Right lung (tissue), 10 donors: ENCODE measurements at places on chromosomes 1 and 21. TPM values are rescaled to one million over a fixed set of nuclear protein-coding genes. Genes with fewer than 3 reads are reported as not detected.

Gene CD52
- polyA plus RNA-seq, result 4.6 TPM

Gene RIPPLY3
- 2.0 TPM for polyA plus RNA-seq

Gene NES
- polyA plus RNA-seq, result 79.2 TPM

Gene MTARC1
- 18.9 TPM for polyA plus RNA-seq

Gene SOAT1
- polyA plus RNA-seq, result 32.9 TPM

Gene NBPF14
- 18.7 TPM for polyA plus RNA-seq

Gene FAM229A
- 14.0 TPM for polyA plus RNA-seq

Gene S100A10
- 451 TPM for polyA plus RNA-seq

Gene PACC1
- 8.5 TPM for polyA plus RNA-seq

GRCh38 chr1:146036241-146036964 lies 14.9 kb upstream of the HJV start:
- no peak for DNase-seq

GRCh38 chr1:240515505-240515904 lies 96.5 kb downstream of the GREM2 start:
- no peak for DNase-seq

DNA sequence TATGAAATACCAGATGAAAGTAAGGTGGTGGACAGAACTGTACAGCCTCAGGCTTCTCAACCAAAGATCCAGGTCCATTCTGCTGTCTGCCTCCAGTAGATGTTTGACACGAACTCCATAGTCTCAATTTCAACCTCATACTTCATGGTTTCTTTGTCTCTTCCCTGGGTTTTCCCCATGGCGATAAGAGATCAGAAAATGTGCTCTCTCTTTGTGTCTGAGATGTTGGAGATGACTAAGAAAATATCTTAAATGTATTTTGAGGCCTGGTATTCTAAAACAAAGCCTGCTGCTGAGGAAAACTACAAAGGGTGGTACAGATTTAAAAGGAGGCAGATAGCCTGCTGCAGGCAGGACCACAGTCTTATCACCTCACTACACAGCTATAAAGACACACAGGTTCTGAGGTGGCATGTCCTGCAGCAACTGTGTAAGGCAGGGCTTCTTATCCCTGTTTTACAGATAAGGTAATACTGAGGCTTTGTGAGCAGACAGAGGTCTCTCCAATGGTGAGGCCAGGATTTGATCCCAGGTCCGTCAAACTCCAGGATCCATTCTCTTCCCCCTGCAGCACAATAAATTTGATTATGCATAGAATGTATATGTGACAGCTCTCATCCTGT lies 40.0 kb upstream of the CACNA1E start:
- DNase-seq, result no peak

GRCh38 chr1:156336242-156336641 lies 1.9 kb downstream of the CCT3 start:
- no peak for DNase-seq

DNA sequence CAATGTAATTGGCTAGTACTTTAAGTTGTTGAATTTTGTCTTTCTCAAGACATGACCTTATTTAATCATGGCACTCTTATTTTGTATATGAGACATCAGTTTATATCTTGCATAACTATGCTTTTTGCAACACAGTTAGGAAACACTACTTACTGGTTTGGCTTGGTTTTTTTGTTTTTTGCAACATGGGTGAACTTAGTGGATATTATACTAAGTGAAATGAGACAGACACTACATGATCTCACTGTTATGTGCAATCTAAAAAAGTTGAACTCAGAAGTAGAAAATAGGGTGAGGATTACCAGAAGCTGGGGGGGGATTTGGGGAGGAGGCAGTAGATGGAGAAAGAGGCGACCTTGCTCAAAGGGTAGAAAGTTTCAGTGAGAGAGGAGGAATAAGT lies 132.1 kb downstream of the PLA2G4A start:
- no peak for DNase-seq

DNA sequence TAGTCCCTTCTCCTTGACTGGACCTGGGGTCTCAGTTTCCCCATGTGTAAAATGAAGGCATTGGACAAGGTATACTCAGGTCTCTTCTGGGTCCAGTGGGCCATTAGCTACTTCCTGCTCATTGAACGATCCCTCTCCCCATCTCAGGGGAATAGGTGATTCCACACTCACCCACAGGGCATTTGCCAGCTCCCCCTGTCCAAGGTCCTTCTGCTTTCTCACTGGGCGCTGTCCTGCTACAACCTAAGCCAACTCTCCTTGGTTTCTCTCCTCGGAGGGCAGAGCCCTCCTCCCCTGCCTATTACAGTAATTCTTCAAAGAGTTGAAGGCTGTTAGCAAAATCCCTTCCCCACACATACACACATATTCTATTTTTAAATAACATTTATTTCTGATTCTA lies 16.6 kb downstream of the DISP3 start:
- DNase-seq, result no peak

- DNase-seq, result no peak
Observed at GRCh38 chr1:85413169-85413568, 51.8 kb downstream of the DDAH1 start.

DNA sequence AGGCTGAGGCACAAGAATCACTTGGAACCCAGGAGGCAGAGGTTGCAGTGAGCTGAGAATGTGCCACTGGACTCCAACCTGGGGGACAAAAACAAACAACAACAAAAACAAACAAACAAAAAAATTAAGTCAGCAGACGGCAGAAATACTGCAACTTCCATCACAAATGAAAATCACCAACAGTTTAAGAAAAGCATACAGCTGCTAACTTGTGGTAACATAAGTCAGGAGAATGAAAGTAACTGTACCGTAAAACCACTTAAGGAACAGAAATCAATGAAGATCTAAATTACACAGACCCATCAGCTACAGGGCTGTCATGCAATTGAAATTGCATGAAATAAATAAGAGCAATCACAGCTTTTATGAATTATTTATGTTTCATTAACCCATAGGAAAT lies 25.0 kb downstream of the MCOLN2 start:
- DNase-seq, result no peak

DNA sequence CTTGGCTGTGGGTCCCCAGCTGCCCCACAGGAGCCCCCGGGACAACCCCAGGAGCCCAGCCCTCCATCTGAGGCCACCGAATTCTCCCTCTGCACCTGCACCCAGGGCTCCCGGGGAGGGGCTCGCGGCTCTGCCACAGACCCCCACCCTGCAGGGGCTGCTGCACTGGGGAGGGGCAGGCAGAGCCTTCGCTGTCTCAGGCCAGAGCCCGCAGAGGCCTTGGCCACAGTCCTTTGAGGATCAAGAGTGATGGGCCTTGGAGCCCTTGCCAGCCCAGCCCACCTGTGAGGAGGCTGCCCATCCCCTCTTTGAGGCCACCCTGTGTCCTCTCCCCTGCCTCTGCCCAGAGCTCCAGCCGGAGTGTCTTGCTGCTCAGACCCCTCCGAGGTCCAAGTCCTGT lies 6.5 kb downstream of the PERM1 start:
- no peak for DNase-seq

DNA sequence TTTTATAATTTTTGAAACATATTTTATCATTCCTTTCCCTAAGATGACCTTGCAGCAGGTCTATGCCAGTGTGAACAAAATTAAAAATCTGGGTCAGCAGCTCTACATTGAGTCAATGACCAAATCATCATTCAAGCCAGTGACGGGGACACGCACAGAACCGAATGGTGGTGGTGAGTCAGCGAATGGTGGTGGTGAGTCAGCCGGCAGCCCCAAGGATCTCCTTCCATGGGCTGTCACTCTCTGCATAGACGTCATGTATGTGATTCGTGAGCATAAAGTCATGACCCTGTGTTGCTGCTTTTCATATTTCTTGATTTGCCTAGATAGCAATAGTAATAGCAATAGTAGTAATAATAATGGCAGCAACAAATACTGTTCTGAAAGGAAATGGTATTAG lies 26.3 kb downstream of the PER3 start:
- DNase-seq, result no peak

- DNase-seq, result no peak
Observed at GRCh38 chr1:180178511-180179161, 24.0 kb downstream of the QSOX1 start.

GRCh38 chr1:85734931-85735330 lies 26.7 kb upstream of the ZNHIT6 start:
- DNase-seq, result no peak

DNA sequence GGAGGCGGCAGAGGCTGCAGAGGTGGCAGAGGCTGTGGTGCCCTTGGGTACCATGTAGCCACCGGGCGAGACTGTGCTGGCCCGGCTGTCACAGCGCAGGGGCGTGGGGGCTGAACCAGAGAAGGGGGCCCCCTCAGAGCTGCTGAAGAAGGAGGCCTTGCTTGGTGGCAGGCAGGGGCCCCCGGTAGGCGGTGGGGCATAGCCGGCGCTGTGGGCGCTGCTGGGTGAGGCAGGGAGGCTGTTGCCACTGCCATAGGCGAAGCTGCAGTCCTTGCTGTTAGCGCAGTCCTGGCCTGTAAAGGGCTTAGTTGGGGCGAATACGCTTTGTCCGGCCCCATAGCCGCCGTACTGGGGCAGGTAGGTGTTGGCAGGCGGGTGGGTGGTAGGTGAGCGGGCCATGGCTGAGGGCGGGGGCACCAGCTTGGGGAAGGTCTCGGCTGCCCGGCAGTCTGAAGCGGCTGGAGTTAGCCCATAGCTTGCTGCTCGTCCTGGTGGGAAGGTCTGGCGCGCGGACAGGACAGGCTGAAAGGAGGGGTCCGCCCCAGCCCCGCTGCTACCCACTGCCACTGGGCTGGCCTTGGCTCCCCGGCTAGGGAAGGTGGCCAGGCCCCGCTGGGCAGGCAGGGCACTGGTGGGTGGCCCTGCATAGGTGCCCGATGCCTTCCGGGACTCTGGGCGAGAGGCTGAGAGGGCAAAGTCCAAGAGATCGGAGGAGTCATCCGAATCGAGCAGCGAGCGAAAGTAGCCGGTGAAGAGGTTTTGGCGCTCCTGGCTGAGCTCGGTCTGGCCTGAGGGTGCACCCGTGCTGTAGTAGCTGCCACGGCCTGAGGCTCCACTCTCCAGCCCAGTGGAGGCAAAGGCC lies 54.9 kb downstream of the AHDC1 start:
- DNase-seq, result no peak

DNA sequence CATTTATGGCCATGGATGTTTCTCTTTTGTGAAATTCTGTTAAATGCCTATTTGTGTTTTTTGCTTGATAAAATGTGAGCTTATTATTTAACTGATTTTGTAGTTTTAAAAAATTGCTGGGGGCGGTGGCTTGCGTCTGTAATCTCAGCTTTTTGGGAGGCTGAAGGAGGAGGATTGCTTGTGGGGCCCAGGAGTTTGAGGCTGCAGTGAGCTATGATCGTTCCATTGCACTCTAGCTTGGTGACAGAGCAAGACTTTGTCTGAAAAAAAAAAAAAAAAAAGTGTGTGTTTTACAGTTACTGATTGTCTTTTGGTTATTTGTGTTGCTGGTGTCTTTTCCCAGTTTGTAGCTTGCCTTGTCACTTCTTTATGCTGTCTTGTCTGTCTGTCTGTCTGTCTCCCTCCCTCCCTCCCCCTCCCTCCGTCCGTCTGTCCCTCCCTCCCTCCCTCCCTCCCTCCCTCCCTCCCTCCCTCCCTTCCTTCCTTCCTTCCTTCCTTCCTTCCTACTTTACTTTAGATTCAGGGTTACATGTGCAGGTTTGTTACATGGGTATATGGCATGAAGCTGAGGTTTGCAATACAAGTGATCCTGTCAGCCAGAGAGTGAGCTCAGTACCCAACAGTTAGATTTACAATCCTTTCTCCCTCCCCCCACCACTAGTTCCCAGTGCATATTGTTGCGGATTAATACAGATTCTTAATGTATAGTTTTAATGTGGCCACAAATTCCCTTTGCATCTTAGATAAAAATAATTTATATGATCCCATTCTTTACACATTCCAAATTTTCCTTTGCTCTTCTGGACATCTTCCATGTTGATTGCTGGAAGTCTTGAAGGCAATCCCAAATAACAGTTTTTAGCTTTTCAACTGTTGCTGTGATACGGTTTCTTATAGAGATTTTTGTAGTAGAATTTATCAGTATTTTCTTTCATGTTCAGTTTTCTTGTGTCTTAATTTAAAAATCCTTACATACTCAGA lies 25.1 kb downstream of the PTBP2 start:
- DNase-seq, result no peak

GRCh38 chr1:101820071-101820470 lies 176.7 kb downstream of the OLFM3 start:
- DNase-seq, result peak; percentile 15

DNA sequence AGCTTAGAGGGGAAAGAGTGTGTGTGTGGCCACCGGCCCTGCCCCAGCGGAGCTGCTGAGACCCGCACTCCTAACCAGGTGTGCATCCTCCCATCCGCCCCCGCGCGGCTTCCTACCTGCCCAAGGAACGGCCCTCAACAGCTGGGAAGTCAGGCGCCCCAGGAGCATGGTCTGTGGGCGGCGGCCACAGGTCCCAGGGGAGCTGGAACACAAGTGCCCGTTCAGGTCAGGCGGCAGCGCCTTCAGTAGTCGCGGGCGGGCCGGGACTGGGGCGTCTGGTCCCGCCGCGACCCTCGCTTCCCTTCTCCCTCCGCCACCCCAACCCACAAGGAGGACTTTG lies 448 bp downstream of the AURKAIP1 start:
- DNase-seq, result no peak
